ENCODE measurements at places on chromosomes 5 and 9.

DNA sequence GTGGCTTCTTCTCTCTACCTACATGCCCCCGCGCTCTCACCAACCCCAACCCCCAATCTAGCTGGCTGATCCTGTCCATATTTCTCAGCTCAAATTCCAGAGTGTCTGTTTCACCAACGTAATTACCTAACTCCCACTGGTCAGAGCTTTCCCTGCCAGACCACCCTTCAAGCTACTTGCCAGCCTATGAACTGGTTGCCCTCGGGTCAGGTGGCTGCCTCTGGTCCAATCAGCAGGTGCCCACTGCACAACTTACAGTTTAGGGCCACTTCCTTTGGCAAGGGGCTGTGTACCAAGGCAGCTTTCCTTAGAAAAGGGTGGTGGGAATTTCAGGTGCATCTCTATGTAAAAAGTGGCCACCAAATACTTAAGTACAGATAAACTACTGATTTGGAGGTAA, 92.2 kb upstream of the SLC30A5 start:
- H3K27me3 ChIP-seq, result no peaks in the 10 kb centered on the region
- H3K4me3 ChIP-seq, result no peak overlapping the region
- no peak overlapping the region for H3K27ac ChIP-seq
- no peaks in the 10 kb centered on the region for H3K36me3 ChIP-seq
- DNase-seq, result no peak

GRCh38 chr5:173281910-173282309, 46.3 kb downstream of the STC2 start:
- H3K4me1 ChIP-seq, result peaks cover 2% of the 10 kb centered on the region
- DNase-seq, result no peak
- H3K36me3 ChIP-seq, result no peaks in the 10 kb centered on the region
- no peak overlapping the region for H3K27ac ChIP-seq

GRCh38 chr5:87184605-87185004, 83.1 kb upstream of the RASA1 start:
- no peaks in the 10 kb centered on the region for H3K27me3 ChIP-seq
- no peaks in the 10 kb centered on the region for H3K36me3 ChIP-seq
- DNase-seq, result no peak
- no peaks in the 10 kb centered on the region for H3K4me1 ChIP-seq

GRCh38 chr5:131406975-131407638, 143.3 kb downstream of the CDC42SE2 start:
- DNase-seq, result no peak
- H3K27ac ChIP-seq, result no peak overlapping the region
- H3K4me1 ChIP-seq, result no peaks in the 10 kb centered on the region
- H3K27me3 ChIP-seq, result no peaks in the 10 kb centered on the region

- H3K27ac ChIP-seq, result no peak overlapping the region
- DNase-seq, result no peak
- H3K4me3 ChIP-seq, result no peak overlapping the region
- no peaks in the 10 kb centered on the region for H3K36me3 ChIP-seq
- H3K27me3 ChIP-seq, result no peaks in the 10 kb centered on the region
Measured at GRCh38 chr5:52684051-52684450, 103.7 kb upstream of the ITGA1 start.

GRCh38 chr9:120856700-120857099, 14.0 kb upstream of the PSMD5 start:
- H3K27ac ChIP-seq, result no peak overlapping the region
- H3K4me1 ChIP-seq, result peaks cover 2% of the 10 kb centered on the region
- no peaks in the 10 kb centered on the region for H3K27me3 ChIP-seq
- H3K4me3 ChIP-seq, result no peak overlapping the region

DNA sequence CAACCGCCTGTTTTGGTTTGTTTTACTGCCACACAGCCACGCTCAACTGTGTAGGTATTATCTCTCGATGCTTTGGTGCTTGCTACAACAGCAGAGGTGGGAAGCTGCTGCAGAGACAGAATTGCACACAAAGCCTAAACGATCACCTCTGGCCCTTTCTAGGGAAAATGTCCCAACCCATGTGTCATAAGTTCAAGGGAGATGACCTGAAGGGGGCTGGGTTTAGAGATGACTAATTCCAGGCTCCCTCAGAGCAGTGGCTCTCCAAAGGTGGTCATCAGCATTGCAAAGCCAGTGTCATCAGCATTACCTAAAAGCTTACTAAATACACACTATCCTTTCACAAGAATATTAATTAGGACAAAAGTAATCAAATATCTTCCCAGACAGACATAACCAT, 10.9 kb downstream of the ZNF622 start:
- no peak overlapping the region for H3K27ac ChIP-seq
- no peaks in the 10 kb centered on the region for H3K27me3 ChIP-seq
- DNase-seq, result no peak
- H3K4me1 ChIP-seq, result no peaks in the 10 kb centered on the region
- H3K4me3 ChIP-seq, result no peak overlapping the region

DNA sequence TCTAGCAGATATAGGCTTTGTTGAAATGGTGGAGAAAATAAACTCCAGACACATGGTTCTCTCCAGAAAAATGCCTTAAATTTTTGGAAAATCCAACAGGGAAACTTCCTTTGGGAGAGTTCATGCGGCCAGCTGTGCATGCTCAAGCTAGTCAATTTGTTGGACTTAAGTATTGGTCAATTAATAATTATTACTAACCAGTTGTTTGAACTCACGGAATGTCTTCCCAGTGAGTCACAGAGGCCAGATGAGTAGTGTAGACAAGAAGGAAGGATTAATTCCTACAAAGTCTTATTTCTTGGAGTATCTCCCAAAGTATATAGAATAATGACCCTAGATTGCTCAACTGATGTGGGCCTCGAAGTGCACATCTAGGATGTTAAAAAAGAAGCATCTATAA, 103.6 kb downstream of the MACIR start:
- H3K4me1 ChIP-seq, result no peaks in the 10 kb centered on the region
- DNase-seq, result no peak
- no peaks in the 10 kb centered on the region for H3K27me3 ChIP-seq
- H3K4me3 ChIP-seq, result no peak overlapping the region
- H3K36me3 ChIP-seq, result no peaks in the 10 kb centered on the region
- H3K27ac ChIP-seq, result no peak overlapping the region

- H3K4me1 ChIP-seq, result no peaks in the 10 kb centered on the region
- DNase-seq, result no peak
- H3K27me3 ChIP-seq, result no peaks in the 10 kb centered on the region
- H3K4me3 ChIP-seq, result no peak overlapping the region
- H3K27ac ChIP-seq, result no peak overlapping the region
Measured at GRCh38 chr9:87213948-87214347, 266.6 kb upstream of the GAS1 start.

- no peak for DNase-seq
- H3K4me3 ChIP-seq, result no peak overlapping the region
- no peaks in the 10 kb centered on the region for H3K36me3 ChIP-seq
- no peak overlapping the region for H3K27ac ChIP-seq
- no peaks in the 10 kb centered on the region for H3K4me1 ChIP-seq
Measured at GRCh38 chr5:81728301-81728700, 22.6 kb downstream of the SSBP2 start.

DNA sequence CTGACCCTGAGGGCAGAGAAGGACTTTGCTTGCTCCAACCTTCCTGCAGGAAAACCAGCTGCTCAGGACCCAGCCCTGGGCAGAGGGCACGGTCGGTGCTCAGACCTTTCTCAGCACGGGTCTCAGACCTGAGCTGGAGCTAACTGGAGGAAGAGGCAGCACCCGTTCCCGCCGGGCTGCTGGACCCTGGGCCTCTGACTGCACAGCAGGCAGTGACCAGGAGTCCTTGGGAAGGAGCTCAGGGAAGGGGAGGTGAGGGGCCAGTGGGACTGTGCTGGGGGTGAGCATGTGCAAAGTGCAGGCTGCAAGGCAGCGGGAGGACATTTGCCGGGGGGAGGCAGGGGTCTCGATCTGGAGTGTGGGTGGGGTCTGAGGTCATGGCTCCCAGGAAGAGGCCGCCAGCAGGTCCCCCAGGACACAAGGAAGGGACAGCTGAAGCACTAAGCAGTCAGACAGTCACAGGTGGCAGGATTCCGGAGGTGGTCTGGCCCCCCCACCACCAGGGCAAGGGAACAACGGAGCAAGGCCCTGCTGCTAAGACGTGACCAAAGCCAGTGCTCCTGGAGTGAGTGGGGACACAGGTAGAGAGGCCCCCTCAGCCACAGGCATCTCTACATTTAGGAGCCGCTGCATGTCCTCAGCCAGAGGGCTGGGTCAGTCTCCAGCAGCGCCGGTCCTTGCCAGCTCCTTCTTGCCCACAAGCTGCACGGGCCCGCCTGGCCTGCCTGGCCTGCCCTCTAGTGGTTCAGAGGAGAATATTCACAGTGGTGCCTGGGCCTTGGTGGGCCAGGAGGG, 4.8 kb upstream of the DPM2 start:
- H3K27me3 ChIP-seq, result no peaks in the 10 kb centered on the region
- no peak overlapping the region for H3K4me3 ChIP-seq
- 0 out of 2 replicates have a peak, but pooled peaks cover 2% of the 10 kb centered on the region for H3K4me1 ChIP-seq
- H3K27ac ChIP-seq, result no peak overlapping the region
- H3K36me3 ChIP-seq, result peaks cover 16% of the 10 kb centered on the region
- DNase-seq, result no peak

Measured in iPS DF 6.9 (cell line).